Stimulated activated CD8-positive, alpha-beta memory T cell treated with anti-CD3 and anti-CD28 coated beads, Interleukin-7, amount 100 ng/mL, for 1 hour (primary cell): ENCODE measurements at places on chromosomes 3 and 15.

- no peak for DNase-seq
Measured at GRCh38 chr15:67746022-67746421, 79.3 kb upstream of the SKOR1 start.

DNA sequence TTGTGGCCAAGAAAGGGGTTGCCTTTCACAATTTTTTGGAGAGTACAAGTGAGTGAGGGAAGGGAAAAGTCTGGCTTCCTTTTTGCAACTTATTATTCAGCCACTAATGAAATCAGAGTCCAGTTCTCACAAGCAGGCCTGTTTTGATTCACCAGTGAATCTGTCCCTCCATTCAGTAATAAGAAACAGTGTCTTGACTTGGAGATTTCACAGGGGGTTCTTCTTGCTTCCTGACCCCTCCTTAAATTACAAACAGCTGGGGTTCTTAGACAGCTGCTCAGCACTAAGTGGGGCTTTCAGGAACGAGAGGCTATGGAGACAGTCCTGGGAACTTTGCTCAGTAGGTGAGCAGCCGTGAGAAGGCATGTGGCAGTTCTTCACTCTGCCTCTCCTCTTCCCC is 24.5 kb downstream of the SEMA3G start:
- DNase-seq, result no peak

GRCh38 chr3:64318001-64318400 is 92.7 kb upstream of the PRICKLE2 start:
- no peak for DNase-seq

- no peak for DNase-seq
Measured at GRCh38 chr15:89081878-89082277, 6.4 kb upstream of the ABHD2 start.

- no peak for DNase-seq
Measured at GRCh38 chr3:128297401-128298138, 144.3 kb downstream of the EEFSEC start.

- no peak for DNase-seq
Measured at GRCh38 chr15:40743485-40743901, 11.6 kb downstream of the RMDN3 start.

- DNase-seq, result no peak
Measured at GRCh38 chr15:82995938-82996337, 9.9 kb downstream of the RAMAC start.

- no peak for DNase-seq
Measured at GRCh38 chr15:51623386-51623938, 891 bp upstream of the DMXL2 start.

DNA sequence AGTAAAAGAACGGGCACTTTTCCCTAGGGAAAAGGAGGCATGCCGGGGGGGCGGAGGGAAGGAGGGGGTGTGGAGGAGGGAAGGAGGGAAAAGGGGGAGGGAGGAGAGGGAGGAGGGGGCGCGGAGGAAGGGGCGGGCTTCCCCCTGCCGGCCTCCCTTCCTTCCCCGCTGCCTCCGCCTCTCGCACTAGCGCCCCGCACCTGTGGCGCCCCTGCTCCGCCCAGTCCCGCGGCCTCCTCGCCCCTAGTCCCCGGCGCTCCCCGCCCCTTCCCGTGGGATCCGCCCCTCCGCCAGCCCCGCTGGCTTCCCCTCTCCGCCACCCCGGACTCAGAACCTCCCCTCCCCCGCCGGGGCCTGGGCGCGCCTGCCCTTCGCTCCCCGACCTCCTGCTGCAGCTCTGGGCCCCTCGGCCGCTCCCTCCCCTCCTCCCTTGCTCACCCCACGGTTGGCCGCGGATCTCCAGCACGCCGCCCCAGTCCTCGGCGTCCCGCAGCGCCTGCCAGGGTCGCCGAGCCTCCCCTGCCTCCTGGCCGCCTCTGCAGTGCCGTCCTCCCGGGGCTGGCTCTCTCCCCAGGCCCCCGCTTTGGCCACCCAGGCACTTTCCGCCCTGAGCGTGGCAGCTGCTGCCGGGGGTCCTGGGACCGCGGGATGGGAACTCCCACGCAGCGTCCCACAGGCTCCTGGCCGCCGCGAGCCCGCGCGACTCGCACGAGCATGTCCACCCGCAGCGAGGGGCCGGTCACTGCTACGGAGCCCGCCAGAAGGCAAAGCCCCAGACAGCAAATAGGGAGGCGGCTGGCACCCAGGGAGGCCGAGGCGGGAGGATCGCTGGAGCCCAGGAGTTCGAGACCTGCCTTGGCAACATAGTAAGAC is 147.4 kb downstream of the TJP1 start:
- no peak for DNase-seq

GRCh38 chr3:110710156-110710555 is 361.5 kb upstream of the NECTIN3 start:
- no peak for DNase-seq

DNA sequence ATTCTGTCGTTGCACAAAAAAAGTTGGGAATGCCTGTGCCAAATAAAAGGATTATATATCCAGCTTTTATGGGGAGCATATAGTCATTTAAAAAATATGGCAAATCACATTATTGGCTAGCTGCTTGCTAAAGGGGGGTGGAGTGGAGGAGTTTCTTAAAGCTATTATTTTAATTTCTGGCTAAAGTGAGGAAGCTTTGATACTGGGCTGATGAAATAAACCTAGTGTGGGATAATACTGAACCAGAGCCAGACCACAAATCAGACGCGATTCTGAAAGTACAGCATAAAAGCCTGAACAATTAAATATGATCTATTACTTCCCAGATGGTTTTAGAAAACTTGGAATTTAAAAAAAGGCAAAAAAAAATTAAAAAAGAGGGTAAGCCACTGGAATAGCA is 14.4 kb downstream of the POLR2M start:
- DNase-seq, result no peak

DNA sequence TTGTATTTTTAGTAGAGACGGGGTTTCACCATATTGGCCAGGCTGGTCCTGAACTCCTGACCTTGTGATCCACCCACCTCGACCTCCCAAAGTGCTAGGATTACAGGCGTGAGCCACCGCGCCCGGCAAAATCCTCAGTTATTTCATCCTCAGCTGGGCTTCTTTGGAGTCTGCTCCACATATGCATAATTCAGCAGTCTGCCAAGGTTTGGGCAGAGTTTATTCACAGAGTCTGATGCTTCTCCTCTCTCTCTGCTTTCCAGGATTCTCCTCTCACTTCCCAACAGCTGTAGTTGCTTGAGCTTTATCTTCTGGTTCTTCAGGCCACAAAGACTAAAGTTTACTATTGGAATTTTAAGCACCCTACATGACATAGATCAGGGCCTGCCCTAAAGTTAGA is 8.2 kb downstream of the ZNF106 start:
- DNase-seq, result no peak

DNA sequence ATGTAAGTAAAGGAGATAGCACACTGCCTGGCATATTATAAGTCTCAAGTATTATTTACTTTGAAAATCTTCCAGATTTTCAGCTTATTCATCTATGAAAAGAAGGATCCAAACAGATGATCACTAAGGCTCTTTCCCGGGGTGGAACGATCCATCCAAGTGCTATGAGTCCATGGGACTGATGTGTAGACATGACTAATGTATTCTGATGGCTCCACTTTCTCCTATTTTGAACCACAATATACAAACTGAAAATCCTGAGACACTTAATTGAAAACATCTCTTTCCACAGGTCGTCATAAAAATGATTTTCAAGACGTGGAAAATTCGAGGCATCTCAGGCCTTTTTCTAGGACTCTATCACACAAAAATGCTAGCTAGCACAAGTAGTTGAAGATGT is 33.4 kb upstream of the CHRM5 start:
- DNase-seq, result no peak

- no peak for DNase-seq
Measured at GRCh38 chr3:160747422-160747821, 8.6 kb upstream of the PPM1L start.

DNA sequence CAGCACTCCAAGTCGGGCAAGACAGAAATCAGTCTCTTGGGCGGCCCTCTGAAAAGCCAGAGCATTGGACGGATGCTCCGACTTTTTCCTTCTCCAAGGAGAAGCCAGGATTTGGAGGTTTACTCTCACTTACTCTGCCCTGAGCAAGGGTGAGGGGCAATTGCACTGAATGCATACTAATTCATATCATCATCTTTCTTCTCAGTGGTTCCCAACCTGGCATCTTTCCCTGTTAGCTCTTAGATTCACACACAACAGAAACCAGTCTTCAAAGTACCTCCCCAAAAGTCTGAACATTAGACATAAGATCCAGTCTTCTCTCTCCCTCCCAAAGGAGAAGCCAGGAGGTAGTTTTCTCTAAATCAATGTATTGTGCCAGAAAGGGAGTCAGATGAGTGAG is 219.2 kb downstream of the GREM1 start:
- DNase-seq, result no peak

- DNase-seq, result no peak
Measured at GRCh38 chr15:99965376-99965775, 232.1 kb upstream of the LYSMD4 start.

- no peak for DNase-seq
Measured at GRCh38 chr3:13364602-13365271, 55.4 kb downstream of the NUP210 start.

- no peak for DNase-seq
Measured at GRCh38 chr3:21484828-21485144, 266.2 kb downstream of the ZNF385D start.

DNA sequence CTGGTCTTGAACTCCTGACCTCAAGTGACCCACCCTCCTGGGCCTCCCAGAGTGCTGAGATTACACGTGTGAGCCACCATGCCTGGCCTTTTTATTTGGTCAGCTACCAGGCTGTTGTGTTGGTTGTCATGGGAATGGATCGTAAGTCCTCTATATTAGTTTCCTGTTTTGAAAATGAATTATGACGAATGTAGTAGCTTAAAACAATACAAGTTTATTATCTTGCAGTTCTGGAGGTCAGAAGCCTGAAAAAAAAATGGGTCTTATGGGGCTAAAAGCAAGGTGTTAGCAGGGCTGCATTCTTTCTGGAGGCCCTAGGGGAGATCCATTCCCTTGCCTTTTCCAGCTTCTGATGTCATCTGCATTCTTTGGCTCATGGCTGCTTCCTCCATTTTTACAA is 25.1 kb upstream of the HERC1 start:
- no peak for DNase-seq

DNA sequence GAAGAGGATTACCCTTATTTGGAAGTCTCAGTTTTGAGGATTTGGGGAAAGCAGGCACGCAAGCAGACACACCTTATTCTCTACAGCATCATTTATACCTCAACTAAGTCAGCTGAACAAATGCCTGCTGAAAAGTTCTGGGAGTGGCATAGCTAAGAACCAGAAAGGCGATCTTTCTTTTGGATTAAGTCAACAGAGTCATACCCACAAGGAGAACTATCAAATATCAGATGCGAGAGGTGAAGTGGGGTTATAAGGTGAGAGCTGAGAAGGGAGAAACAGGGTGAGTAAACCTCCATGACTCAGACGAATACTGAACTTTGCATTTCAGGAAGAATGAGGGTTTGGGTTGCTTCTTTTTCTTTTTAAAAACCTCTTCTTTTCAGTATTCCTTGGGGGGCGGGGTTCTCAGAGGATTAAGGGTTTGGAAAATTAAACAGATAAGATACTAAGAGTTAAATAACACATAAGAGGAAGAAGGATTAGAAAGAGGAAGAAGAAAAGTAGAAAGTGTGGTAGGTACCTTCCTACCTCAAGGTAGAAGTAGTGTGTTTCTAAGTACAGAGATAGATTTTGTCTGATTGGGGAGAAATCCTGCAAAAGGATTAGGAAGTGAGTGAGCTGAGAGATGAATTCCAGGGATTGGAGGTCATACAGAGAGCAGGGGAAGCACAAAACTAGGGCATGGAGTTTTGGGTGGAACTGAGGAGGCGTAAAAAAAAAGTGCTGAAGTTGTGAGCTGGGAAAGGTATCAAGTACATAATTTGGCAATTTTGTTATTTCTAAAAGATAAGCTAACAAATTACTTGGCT is 41.3 kb upstream of the ICE2 start:
- no peak for DNase-seq

DNA sequence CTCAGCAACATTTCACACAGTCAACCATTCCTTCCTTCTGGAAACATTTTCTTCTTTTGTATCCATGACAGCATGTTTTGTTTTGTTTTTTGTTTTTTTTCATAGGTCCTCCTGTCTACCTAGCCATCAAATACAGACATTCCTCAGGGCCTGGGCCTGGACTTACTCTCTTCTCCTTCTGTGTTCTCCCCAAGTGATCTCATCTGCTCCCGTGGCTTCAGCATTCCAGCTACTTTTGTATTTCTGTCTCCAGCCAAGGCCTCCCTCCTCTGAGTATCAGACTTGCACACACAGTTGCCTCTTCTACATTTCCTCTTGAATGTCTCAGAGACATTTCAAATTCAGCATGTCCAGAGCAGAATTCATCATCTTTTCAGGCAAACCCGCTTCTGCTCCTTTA is 82.4 kb downstream of the HCN4 start:
- DNase-seq, result no peak

DNA sequence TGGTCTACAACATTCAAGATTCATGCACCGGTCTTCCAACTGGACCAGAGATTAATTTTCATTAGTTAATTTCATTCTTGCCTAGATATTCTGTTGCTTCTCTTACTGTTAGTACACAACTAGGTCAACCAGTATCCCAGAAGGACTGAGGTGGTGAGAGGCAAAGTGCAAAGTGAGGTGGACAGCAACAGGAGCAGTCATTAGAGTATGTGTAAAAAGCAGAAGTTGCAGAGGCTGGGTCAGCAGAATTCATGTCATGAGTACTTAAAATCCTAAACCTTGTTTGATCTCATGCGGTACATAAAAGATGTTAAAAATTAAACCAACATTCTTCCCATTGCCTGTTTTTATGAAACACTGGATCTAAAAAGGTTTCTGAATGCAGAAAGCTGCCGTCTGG is 46.7 kb downstream of the PARP14 start:
- no peak for DNase-seq

GRCh38 chr15:63025460-63025859 is 17.1 kb upstream of the TPM1 start:
- DNase-seq, result no peak

DNA sequence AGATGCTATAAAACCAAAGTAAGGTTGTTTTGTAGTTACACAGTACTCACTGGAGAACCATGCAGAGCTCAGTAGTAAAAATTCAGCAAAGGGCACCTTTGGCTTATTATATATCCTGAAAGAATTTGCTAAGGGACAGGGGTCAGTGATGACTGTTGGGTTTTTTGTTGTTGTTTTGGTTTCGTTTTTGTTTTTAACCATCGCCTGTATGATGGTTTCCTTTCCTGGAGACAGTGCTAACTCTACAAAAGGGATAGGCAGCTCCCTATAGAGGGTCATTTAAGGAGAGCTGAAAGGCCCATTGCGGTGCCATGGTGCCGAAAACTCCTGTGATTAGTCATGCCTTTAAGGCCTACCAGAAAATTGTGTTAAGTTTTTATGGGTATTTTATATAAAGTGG is 118.2 kb upstream of the GOLIM4 start:
- no peak for DNase-seq

DNA sequence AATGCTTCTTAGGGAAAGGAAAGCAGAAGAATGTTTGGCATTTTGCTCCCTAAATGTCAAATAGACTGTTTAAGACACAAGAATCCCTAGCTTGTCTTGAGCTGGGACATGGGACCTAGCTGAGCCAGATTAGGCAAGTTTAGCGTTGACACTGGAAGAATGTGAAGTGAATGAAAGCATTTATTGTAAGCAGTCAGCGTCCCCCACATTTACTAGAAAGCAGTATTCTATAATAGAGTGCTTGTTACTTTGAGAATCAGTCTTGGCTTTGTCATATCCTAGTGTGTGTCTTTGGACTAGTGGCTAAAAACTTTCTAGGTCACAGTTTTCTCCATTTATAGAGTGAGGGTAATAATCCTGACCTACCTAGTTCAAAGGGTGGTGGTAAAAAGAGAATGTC is 161.6 kb downstream of the ADAMTSL3 start:
- DNase-seq, result no peak
